Smooth muscle cell of the brain vasculature (primary cell): ENCODE measurements at places on chromosomes 4 and X.

- DNase-seq, result no peak
These were observed 20.7 kb upstream of the ZNF185 start for GRCh38 chrX:152876931-152877840.

DNA sequence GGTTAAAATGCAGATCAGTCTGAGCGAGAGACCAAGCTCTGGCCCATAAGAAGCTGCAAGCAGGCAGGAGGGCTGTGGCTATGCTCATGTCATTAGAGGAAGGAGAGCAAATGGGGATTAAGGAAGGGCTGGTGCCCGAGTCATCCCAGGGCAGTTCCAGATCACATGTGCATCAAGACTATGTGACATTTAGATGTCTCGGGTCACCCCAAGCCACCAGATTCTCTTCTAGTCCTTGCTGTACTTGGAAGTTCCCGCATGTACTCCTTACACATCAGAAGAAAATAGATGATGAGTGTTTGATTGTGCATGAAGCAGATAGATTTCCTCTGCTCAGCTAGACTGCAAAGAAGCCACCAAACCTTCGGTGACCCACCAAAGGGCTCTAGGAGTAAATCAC, 42.1 kb upstream of the KLHL34 start:
- DNase-seq, result no peak

DNA sequence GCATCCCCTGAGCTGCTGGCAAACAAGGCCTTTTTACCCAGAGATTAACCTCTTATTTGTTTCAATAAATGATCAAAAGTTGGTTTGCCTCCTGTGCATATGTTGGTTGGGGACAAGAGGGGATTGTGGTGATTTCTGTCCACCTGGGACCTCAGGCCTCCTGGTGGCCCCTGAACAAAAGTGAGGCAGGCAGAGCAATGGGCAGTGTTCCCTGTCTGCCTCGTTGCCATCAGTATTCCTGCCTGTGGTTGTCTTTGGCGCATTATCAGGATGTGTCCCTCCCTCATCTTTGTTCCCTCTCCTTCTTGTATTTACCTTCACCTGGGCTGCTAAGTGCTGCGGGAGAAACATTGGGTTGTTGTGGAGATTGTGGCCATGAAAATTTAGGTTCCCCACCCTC, 65.3 kb upstream of the DRD5 start:
- no peak for DNase-seq

DNA sequence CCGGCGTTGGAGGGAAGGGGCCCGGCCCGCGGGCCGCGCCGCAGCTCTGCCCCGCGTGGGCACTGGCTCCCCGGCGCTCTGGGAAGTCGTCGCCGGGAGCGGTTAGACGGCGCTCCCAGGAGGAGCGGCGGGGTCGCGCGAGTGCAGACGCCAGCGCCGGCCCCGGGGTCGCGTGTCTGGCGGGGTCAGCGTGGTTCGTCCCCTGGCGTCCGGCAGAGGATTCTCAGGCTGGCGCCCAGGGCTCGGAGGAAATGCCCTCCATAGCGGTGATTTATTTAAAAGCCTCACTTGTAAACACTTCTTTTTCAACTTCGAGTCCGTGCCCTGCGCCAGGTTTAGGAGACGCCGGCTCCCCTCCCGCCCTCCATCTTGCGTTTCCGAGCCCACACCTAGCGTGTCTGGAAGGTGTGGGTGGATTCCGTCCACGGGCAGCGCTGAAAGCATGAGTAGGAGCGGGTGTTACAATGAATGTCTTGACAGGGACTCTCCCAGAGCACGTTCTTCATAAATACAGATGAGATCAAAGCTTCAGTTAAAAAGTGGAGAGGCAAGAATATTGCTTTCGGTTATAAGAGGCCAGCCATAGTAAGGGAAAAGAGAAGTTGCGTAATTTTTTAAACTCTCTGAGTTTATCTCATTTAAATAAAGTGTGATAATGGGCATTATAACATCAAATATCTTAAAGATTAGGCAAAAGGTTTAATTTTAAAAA, 692 bp downstream of the FAM241A start:
- no peak for DNase-seq

DNA sequence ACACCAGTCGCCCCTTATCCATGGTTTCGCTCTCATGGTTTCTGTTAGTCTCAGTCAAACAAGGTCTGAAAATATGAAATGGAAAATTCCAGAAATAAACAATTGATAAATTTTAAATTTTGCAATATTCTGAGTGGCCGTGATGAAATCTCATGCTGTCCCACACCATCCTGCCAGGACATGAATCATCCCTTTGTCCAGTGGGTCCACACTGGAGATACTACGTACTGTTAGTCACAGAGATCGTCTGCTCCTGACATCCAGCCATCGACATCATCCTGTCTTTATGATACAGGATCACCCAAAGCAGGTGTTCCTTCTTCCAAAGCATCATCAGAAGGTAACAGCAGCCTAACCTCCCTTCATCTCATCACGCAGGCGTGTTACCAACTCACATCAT, 76.5 kb upstream of the MSX1 start:
- no peak for DNase-seq

DNA sequence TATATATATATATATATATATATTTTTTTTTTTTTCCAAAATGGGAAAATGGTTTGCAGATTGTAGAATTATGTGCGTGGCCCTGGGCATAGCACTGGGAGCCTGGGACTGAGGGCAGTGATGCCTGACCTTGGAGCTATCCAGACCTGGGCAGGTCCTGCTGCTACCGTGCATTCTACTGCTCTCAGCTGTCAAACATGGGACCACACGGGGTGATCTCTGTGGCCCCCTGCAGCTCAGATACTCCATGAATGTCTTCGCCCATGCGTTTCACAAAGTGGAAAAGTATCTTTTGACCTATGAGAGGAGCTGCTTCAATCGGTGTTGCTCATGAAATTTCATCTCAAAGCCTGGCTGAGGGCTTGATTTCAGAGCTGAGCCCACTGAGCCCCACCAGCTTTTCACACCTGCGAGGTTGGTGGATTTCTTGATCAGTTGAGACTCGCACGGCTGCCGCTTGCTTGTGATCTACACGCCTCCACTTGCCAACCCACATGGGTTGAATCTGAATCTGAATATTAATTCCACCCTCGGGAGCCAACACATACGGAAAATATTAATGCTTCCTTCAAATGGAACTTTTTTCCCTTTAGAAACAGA, 35.7 kb downstream of the ING2 start:
- no peak for DNase-seq

DNA sequence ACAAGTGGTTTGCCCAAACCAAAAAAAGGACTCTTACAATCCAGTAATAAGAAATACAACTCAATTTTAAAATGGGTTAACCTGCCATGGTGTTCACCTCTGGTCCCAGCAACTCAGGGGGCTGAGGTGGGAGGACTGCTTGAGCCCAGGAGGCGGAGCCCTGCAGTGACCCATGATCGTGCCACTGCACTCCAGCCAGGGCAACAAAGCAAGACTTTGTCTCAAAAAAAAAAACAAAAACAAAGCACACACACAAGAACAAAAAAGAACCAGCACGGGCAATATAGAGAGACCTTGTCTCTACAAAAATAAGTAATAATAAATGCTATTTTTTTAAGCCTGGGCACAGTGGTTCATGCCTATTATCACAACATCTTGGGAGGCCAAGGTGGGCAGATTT, 28.7 kb downstream of the ARAP2 start:
- DNase-seq, result no peak

DNA sequence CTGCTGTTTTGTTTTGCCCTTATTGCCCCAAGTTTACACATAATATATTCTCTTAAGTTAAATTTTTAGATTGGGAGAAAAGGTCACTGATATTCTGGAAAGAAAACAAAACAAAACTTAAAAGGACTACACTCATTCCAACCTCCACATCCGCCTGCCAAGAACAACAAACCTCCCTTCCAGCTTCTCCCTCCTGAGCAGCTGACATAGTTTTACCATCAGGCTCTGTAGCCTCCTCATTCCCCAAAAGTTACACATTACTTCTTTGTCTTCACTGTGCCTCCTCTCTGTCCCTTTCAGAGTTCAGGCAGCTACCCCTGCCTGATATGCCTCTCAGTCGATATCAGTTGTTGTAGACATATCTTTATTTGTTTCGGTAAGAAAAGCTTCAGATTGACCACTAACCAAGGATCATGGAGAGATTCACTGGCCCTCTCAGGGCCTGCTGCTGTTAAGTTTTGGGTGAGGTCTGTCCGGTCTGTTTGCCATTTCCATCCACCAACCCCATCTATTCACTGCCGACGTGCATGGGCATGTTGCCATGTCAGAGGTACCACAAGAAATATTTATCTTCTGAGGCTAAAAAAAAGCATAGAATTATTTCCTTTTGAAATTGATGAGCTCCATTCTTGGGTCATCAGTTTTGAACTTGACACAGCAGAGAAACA, 164.1 kb downstream of the GASK1B start:
- DNase-seq, result peak; percentile 52

- DNase-seq, result no peak
These were observed 56.1 kb downstream of the PRSS12 start for GRCh38 chr4:118296729-118297128.

DNA sequence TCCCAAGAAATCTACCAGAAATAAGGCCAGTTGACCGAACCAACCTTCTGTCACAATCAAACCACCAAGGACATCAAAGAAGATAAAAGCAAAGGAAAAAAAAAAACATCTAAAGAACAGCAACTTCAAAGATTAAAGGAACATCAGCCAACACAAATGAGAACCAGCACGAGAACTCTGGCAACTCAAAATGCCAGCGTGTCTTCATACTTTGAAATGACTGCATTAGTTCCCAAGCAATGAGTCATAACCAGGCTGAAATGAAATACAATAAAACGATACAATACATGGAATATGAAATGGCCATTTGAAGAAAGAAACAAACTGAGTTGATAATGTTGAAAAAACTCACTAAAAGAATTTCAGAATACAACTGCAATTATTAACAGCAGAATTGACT, 611.6 kb upstream of the GRIA3 start:
- no peak for DNase-seq

- DNase-seq, result no peak
These were observed 7.9 kb upstream of the CFP start for GRCh38 chrX:47637546-47638195.

DNA sequence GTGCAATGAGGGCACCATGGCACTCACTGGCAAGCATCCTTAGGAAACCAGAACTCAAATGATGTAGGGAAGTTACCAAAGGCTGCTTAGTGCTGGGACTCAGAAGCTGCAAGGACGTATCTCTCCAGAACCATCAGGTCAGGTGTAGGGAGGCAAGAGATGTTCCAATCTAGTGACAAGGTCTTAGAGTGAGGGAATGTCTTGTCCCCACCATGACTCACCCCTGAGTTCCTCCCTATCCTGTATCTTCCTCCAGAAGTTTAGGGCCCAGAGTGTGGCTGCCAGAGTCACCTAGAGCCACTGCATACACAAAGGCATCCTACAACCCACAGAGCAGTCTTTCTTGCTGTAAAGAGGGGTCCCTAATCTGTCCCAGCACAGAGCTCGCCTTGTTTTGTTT, 14.1 kb upstream of the IRAK1 start:
- DNase-seq, result no peak

DNA sequence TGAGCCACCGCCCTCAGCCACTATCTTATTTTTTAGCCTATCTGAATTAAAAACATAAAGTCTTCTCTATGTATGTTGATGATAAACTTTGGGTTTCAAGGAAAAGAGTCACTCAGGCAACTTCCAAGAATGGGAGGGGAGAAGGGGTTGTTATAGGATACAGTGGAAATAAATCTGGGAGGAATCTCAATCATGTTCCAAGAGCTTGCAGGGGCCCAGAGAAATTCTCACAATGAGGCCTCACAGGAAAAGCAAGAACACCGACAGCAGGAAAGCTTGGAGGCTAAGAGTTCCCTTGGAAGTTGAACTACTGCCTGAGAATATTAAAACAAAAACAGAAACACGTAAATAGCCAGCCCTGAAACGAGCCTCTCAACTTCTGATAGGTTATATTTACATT, 384.6 kb upstream of the IGFBP7 start:
- no peak for DNase-seq

DNA sequence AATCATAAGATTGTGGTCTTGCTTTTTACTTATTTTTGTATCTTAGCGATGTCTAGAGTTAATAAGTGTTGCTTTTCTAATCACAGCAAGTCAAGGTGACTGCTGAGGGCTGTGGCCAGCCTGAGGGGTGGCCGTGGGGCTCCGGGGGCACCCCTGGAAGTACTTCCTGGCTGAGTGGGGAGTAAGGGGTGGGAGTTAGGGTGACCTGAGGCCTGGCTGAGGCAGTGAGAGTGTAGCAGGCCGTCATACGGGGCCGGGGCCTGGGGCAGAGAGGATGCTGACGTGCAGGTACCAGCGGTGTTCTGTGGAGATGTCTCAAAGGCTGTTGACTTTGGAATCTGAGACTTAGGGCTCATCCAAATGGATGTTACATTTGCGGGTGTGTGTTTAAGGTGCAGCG, 29.3 kb downstream of the PIGG start:
- no peak for DNase-seq

- DNase-seq, result no peak
These were observed 3.8 kb downstream of the VEGFC start for GRCh38 chr4:176788971-176789370.

DNA sequence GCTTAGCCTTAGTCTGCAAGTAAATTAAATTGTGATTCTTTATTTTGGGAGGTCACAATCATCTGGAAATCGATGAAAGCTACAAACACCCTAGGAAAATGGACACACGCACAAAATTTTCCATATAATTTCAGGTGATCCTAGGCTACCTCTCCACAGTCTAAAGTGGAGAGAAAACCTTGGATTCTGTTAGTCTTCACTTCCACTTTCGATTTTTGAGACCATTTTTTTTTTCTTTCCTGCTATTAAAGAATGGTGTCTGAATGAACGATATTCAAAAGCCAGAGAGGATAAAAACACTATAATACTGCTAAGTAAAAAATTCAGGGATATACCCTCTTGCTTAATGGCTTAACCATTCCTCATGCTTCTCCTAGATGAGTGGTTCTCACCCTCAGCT, 1.7 kb downstream of the FBXL5 start:
- no peak for DNase-seq

GRCh38 chr4:125573368-125573767, 258.6 kb downstream of the FAT4 start:
- DNase-seq, result no peak

DNA sequence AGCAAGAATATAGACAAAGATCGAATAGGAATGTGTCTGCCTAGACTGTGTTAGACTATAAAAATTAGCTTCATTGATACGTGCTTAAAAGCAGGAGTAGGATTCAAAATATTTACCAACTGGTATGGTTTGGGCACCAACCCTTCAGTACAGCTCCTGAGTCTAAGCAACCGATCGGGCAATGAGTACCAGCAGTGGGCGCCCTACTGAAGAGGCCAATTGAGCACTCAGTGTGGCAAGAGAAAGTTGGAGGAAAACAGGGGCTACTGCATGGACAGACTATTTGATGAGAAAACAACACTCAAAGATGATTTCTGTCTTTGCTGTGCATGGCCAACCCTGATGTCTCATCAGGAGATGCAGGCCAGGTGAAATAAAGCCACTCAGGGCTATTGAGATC, 176.0 kb upstream of the NWD2 start:
- no peak for DNase-seq
